ENCODE measurements at places on chromosomes 16 and 17. TPM values are rescaled to one million over a fixed set of nuclear protein-coding genes. Genes with fewer than 3 reads are reported as not detected.

- DNase-seq, result no peak
Observed at GRCh38 chr16:54015147-54015546, 271.4 kb downstream of the IRX3 start.

DNA sequence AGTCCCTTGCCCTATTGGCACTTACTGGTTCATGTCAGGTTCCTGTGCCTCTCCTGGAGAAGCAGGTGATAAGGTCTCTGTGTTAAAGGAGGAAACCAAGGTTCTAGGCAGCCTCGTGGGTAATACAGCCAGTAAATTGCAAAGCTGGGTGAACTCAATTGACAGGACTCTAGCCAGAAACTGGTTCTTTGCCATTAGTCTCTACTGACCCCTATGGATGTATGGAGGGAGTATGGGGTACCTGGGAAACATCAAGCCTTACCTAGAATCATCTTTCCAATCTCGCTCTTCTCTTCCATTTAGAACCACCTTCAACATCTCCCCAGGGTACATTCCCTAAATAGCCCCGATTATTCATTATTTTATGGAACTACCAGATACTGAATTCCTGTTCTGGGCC is 169.3 kb downstream of the CDH13 start:
- no peak for DNase-seq

GRCh38 chr16:54677308-54677950 is 253.2 kb upstream of the IRX5 start:
- DNase-seq, result no peak

GRCh38 chr17:65415991-65416390 is 145.5 kb downstream of the AXIN2 start:
- DNase-seq, result no peak

DNA sequence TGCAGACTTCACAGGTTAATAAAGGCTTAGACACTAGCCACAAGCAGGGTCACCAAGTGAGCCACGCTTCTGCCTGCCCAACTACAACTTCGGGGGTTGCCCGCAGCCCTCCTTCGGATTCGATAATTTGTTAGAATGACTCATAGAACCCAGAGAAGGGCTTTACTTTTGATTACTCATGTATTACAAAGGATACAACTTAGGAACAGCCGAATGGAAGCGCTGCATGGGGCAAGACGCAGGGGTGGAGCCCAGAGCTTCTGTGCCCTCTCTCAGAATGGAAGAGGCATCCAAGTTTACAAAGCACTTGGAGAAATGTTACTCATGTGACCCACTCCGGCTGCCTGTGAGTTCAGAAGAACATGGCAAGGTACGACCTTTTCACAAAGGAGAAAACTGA is 7.5 kb upstream of the CDH5 start:
- DNase-seq, result no peak

- DNase-seq, result no peak
Observed at GRCh38 chr16:83689385-83689831, 118.4 kb upstream of the HSBP1 start.

DNA sequence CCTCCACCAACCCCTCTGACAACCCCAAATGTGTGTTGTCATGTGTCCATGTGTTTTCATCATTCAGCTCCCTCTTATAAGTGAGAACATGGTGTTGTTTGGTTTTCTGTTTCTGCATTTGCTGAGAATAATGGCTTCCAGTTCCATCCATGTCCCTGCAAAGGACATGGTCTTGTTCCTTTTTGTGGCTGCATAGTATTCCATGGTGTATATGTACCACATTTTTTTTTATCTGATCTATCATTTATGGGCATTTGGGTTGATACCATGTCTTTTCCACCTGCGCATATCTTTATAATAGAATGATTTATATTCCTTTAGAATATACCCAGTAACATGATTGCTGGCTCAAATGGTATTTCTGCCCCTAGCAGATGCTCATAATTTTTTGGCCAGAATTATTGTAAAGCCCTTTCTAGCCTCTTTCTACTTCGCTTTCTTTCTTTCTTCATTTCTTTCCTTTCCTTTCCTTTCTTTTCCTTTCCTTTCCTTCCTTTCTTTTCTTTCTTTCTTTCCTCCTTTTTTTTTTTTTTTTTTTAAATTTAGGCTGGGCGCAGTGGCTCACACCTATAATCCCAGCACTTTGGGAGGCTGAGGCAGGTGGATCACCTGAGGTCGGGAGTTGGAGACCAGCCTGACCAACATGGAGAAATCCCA is 12.7 kb downstream of the REXO5 start:
- no peak for DNase-seq

GRCh38 chr17:60249290-60249826 is 99.6 kb downstream of the CA4 start:
- no peak for DNase-seq

DNA sequence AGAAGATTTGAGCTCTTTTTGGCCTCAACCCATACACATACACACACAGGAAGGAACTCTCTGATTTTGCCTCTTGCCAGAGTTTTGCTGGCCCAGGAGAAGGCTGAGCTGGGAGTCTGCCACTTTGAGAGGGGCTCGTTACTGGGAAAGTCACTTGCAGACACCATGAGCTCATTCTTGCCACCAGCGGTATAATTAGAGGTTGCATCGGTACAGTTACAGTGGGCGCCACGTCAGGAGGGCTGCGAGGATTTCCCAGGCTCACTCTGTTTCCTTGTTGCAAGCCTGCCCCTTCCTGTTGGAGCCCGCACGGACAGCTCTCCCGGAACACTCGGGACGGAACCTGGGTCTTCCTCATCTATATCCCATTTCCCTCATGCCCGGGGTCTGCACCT is 3.1 kb upstream of the SDK2 start:
- DNase-seq, result no peak

GRCh38 chr17:32485261-32486110 is 1.3 kb upstream of the CDK5R1 start:
- DNase-seq, result no peak

- DNase-seq, result no peak
Observed at GRCh38 chr17:79930062-79930876, 91.0 kb upstream of the CBX4 start.

DNA sequence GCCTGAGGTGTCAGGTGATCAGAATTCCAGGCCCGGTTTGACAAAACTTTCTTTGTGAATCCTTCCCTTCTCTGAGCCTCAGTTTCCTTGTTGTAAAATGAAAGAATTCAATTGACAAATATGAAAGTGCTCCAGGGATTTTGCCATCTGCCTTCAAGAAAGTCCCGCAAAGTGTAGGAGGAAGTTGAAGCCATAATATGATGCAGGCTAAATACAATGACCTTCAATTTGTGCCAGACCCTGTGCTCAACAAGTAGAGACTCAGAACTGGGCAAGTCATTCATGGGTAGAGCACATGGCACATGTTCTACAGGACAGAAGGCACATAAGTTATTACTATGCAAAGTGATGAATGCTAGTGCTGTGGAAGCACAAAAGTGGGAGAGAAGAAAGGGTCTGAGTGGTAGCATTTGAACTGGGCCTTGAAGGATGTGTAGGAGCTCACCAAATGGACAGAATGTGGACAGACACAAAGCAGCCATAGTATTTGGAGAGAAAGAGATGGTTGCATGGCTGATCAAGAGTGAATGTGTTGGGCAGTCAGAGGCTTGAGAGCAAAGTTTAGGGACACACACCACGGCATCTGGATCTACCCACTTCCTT is 2.4 kb upstream of the SCIMP start:
- DNase-seq, result no peak

Gene RNF157
- total RNA-seq, result 12.0 TPM

Gene TMIGD1
- total RNA-seq, result not detected

Gene CHP2
- not detected for total RNA-seq

Gene C17orf58
- total RNA-seq, result 4.3 TPM

Gene ANKRD11
- total RNA-seq, result 68.1 TPM

Gene CD300LB
- total RNA-seq, result 0.69 TPM
